Left kidney (tissue), 8 donors: ENCODE measurements at places on chromosomes 6 and 20.

GRCh38 chr6:32432050-32432450, 7.6 kb upstream of the HLA-DRA start:
- peak; percentile 51 for DNase-seq

GRCh38 chr6:128271011-128271410, 249.4 kb downstream of the PTPRK start:
- no peak for DNase-seq

DNA sequence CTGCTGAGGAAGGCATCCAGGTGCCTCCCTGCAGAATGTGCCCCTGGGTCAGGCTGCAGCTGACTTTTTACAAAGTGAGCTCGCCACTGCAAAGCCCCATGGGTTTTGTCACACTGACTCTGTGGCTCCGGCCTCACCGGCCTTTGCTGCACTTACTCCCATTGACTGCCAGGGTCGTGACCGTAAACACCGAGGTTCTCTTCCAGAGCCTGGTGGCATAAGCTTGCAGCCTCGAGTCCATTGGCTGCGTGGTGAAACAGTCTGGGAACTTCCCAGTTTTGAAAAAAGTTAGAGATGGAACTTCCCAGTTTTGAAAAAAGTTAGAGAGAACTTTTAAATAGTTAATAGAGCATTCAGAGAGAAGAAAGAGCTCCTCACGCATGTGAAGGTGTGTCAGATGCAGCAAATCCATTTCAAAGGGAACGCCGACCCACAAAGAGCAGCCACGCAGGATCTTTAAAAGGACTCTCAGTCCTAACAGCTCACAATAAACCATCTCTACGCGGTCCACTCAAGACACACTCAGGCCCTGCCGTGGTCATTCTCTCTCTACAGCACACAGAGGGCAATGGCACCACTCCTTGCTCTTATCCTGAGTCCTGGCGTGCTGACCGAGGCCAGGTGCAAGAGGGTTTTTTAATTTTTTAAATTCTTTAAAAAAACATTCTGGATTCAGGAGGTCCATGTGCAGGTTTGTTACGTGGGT, 12.8 kb downstream of the RAMACL start:
- DNase-seq: no peak

GRCh38 chr6:113060664-113061063, 713.5 kb downstream of the RFPL4B start:
- no peak for DNase-seq

DNA sequence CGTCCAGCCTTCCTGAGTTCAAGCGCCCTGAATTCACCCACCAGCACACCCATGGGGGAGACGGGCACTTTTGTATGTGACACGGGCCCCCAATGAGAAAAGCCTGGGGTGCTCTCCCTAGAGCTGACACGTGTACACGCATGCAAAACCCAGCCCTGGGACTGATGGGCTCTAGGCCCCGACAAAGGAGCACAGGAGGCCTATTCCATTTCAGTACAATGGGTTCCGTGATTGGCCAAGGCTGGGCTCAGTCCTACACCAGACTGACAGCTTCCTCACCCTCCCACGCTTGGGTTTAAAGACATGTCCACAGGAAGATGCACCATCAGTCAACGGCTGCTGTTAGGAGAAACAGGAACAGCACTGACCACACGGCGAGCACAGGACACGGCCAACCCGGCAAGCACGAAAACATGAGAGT, 8.8 kb downstream of the ZBTB46 start:
- peak; percentile 75 for DNase-seq

- no peak for DNase-seq
These were observed 16.9 kb upstream of the PPP1R3G start for GRCh38 chr6:5068153-5068751.

GRCh38 chr6:2784061-2784460, 18.9 kb downstream of the WRNIP1 start:
- DNase-seq: no peak

GRCh38 chr20:8019998-8020247, 362 bp upstream of the TMX4 start:
- DNase-seq: no peak

DNA sequence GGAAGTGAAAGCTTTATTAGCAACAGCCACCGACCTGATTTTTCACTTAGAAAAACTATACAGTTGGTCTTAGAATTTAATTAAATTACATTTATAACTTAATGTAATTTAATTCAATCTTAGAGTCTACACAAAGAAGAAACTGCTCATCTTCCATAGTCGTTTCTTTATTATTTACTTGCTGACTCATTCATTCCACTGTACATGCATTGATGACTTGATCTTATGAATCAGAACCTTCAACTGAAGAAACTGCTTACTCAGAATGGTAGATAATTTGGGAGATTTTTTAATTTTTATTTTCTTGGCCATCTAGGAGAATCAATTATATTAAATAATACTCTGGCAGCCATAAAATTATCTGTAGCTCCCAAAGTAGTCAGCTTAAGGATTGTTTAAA, 1021.6 kb upstream of the FLRT3 start:
- DNase-seq: no peak

- DNase-seq: no peak
These were observed 348.8 kb downstream of the PKHD1 start for GRCh38 chr6:51738614-51739013.

DNA sequence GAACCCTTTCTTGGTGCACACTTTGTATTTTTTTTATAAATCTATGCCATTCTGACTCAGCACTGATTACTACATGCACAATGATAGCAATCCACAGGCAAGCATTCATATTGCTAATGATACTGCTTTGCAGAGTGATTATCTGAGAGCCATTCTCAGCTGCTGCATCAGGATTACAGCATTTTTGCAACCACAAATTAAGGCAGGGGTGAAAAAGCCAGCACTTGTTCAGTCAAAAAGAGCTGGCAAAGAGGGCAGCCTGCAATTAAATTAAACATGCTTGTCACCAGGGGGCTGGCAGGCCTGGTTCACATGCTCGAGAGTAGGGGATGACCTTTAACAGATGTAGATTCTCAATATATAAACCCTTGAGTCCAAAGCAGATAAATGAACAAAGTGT, 40.7 kb upstream of the SLC17A4 start:
- DNase-seq: no peak

DNA sequence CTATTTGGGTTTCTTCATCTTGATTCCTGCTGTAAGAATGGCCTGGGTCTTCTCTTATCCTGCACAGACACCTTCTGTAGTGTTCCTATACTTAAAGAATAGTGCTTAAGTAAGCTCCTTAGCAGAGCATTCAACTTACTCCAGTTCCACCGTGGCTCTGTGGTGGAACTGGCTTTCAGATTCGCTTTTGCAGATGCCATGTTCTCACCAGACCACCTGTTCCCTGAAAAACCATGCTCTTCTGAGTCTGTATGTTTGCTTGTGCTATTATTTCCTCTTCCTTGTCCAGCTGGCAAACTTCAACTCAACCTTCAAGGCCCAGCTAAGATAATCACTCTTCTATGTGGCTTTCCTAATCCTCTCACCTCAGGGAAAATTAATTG, 4.9 kb downstream of the ELMO2 start:
- DNase-seq: no peak

DNA sequence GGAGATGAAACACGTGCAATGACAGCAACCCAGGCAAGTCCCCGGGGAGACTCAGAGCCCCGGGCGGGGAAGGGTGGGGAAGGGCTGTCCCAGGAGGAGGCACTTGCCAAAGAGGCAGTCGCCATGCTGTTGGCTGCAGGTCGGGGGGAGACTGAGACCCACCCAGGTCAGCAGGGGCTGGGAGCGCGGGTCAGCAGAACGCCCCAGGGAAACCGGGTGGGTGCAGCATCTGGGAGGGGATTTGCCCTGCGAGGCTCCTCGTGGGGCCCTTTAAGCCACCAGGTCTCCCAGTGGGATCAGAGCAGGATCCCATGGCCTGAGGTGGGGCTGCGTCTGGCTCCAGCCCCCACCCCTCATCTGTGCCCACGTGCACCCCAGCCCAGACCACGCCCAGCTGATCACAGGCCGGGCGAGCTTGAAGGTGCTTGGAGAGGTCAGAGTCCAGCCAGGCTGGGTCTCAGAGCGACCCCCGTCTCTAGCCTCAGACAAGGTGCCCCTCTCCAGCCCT, 65.5 kb downstream of the YTHDF1 start:
- no peak for DNase-seq
